ENCODE measurements at places on chromosomes 7 and 10. TPM values are rescaled to one million over a fixed set of nuclear protein-coding genes. Genes with fewer than 3 reads are reported as not detected.

The H2BK1 gene
- not detected for polyA plus RNA-seq

The FRAT1 gene
- polyA plus RNA-seq = 4.1 TPM

The AMPH gene
- polyA plus RNA-seq = 18.8 TPM

DNA sequence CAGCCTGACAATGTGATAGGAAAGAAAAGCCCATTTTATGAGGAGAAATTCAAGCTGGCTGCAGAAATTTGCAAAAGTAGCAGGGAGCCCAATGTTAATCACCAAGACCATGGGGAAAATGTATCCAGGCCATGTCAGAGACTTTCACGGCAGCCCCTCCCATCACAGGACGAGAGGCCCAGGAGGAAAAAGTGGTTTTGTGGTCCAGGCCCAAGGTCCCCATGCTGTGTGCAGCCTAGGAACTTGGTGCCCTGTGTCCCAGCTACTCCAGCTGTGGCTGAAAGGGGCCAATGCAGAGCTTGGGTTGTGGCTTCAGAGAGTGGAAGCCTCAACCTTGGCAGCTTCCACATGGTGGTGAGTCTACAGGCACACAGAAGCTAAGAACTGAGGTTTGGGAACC lies 12.7 kb downstream of the COA1 start:
- no peak for DNase-seq

The HTR5A gene
- not detected for polyA plus RNA-seq

The TMEM236 gene
- polyA plus RNA-seq = 0.32 TPM

- DNase-seq = no peak
These were observed 123.2 kb upstream of the CACNA2D1 start for GRCh38 chr7:82566752-82567151.

The LGI1 gene
- polyA plus RNA-seq = 6.3 TPM
